ENCODE measurements at places on chromosomes 5 and 9.

DNA sequence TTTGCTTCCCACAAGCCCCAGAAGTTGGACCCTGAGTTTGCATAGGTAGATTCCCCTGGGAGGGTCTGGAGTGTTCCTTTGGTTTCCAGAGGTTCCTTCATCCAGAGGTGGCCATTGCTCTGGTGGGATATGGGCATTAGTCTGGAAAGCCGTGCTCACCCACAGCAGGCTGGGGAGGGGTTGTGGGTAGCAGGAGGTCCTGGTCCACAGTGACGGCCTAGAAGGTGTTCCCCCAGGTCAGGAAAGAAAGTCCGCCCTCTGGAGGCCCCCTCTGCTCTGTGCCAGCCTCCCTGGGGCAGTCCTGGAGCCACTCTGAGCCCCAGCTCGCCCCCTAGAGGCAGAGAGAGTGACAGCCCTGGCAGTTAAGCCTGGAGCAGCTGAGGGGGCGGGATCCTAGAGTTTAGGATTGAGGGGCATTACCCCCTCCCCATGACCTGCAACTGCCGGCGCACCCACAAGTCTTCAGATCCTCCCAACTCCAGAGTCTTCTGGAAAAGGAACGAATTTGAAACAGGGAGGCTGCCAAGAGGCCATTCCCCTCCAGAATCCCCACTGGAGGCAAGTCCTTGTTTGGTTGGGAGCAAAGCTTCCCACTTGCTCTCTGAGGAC is 36.8 kb downstream of the NDST1 start:
- DNase-seq = peak; percentile 38

- DNase-seq = no peak
Measured at GRCh38 chr5:16707168-16707868, 90.5 kb upstream of the RETREG1 start.

DNA sequence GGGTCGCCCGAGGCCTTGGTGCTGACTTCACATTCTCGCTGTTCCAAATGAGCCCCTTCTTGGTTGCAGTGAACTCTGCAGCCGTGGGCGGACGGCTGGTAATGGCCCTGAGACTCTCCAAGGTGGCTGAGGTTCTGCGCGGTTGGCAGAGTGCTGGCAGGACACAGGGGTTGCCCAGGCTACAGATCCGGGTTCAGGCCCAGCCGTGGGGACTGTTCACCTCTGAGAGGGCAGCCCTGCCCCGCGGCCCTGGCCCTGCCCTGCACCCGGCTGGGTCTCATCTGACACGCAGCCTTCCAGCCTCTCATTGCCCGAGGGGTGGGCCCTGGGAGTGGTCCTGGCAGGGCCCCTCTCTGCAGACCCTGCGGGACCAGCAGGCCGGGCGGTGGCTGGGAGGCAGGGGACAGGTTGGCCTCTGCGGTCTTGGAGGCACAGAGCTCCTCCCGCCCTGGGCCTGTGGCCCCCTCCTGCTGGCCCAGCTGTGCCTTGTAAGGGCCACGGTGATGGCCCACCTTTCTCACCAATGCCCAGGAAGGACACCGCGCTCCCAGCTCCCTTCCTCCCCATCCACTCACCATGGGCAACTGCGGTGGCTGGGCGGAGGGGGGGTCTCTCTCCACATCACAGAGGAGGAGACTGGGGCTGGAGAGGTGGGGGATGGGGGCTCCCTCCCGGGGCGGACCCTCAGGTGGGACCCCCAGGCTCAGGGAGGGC is 51.6 kb downstream of the AHRR start:
- no peak for DNase-seq

- DNase-seq = no peak
Measured at GRCh38 chr5:67004730-67005350, 191.8 kb downstream of the CD180 start.

DNA sequence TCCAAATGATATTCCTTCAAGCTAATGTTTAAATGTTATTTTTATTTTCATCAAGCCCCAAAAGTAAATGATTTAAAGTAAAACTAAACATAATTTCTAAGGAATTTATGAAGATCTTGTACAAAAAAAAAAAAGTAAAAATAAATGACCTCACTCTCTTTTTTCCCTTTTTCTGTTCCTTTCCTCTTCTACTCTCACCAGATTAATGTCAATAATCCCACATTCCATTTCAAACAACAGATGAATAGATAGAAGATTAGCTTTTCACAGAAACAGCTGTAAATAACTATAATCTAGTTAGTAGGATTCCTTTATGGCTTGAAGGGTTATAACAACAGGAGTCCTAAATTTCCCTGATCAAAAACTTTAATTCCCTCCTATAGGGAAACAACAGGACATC is 88.1 kb downstream of the EFNA5 start:
- no peak for DNase-seq

DNA sequence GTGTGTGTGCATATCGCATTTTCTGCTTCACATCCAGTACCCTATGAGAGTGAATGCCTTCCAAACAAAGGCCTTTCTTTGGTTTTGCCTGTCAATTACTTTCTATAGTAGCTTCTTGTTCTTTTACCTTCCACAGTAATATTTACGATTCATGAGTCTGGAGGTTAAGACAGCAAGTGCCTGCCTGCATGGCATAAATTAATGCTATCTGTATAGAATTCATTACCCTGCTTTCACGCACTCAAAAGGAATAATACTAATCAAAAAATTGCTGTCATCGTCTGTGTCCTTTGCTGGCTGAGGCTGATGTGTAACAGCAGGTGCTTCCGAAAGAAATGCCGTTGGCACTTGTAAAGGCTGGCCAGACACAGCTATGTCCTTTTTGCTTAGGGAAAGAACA is 1304.4 kb upstream of the CDH6 start:
- no peak for DNase-seq

- DNase-seq = no peak
Measured at GRCh38 chr5:88713818-88714217, 169.2 kb downstream of the MEF2C start.

GRCh38 chr5:96384353-96384752 is 48.7 kb downstream of the PCSK1 start:
- no peak for DNase-seq

- peak; percentile 18 for DNase-seq
Measured at GRCh38 chr5:158812408-158812807, 287.3 kb downstream of the EBF1 start.

- DNase-seq = no peak
Measured at GRCh38 chr5:139903450-139903794, 107.8 kb downstream of the PSD2 start.

DNA sequence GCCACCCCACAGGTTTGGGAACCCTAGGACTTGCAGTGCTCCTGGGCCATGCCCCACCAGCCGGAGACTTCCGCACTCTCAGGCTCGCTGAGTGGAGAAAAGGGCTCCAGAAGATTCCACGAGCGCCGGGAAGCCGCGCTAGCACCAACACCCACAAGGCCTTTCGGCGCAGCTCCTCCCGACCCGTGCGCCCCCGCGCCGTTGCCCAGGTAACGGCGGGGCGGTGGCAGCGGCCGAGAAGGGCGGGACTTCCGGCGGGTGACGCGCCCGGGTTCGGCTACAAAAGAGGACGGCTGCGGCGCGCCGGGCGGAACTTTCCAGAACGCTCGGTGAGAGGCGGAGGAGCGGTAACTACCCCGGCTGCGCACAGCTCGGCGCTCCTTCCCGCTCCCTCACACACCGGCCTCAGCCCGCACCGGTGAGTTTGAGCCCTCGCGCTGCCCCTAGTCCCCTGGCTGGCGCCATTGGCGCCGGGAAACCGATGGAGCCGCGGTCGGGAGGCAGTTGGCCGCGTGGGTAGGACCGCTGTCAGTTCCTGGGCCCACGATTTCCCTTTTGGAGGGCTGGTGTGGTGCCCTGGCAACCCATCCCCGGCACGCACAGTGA is at the start of gene DNAJA1:
Gene DNAJA1 (plus strand): TSS at position 308 of the 606 bp plus-strand sequence. CDS start 1,212 bp downstream, outside the sequence.
- DNase-seq = peak; percentile 93

GRCh38 chr5:166679331-166679730 is 1612.1 kb upstream of the WWC1 start:
- DNase-seq = no peak

GRCh38 chr9:36676778-36677485 is 104.2 kb downstream of the MELK start:
- DNase-seq = no peak

DNA sequence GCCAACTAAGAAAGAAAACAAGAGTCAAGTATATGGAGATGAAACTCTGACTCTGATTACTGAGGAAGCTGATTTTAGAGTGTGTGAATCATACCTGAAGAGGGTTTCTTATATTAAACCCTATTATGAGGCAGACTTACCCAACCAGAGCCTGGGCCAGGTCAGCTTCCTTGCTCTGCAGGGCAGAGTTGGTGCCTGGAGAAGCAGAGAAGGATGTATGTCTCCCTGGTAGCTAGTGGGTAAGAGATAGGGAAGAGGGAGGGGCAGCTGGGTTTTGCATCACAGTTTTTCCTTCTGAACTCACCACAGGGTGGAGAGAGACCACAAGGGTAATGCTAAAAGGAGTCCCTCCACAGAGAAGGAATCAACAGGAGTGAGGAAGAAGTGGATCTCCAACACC is 104.1 kb downstream of the CMYA5 start:
- DNase-seq = no peak

- DNase-seq = no peak
Measured at GRCh38 chr9:12794101-12794799, 19.4 kb downstream of the LURAP1L start.

DNA sequence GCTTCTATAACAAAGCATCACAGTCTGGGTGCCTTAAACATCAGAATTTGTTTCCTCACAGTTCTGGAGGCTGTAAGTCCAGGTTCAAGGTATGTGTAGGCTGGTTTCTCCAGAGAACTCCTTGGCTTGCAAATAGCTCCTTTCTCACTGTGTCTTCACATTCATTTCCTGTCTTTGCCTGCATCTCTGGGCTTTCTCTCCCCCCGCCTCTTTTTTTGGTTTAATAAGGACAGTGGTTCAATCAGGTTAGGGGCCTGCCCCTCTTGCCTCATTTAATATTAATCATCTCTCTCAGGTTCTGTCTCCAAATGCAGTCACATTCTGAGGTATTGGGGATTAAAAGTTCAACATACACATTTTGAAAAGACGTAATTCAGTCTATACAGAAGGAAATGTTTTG is 225.5 kb upstream of the ATP10B start:
- no peak for DNase-seq

DNA sequence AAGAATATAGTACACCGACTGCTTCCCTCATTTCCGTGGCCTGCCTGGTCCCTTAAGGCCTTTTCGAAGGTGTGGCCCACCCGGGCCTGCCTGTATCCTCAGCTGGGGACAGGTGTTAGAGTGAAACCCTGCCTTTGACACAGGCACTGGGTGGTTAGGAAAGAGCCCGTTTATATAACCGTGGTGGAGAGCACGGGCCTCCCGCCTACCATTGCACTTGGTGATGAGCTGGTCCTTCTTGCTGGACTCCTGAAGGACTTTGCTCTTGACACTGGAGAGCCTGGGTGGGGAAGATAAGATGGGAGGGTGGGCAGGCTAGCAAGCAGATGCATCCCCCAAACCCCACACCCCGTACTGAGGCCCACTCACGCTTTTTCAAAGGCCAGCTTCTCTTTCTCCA is 2.3 kb downstream of the SPATA24 start:
- no peak for DNase-seq

DNA sequence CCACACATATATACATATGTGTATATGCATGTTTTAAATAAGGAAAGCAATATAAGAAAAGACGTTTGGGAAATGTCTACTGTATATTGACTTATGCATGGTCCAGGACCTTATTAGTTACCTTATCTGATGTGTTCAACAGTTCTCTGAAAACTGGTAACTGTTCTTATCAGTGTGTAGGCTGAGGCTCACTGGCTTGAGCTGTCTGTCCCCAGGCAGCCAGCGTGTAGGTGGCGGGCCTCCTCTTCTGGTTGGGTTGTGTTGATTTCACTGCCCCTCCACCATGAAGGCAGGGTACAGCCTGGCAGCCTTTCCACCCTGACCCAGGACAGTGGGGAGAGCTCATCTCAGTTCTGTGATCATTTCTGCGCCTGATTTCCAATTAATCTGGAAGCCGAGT is 38.7 kb upstream of the SEMA4D start:
- no peak for DNase-seq

DNA sequence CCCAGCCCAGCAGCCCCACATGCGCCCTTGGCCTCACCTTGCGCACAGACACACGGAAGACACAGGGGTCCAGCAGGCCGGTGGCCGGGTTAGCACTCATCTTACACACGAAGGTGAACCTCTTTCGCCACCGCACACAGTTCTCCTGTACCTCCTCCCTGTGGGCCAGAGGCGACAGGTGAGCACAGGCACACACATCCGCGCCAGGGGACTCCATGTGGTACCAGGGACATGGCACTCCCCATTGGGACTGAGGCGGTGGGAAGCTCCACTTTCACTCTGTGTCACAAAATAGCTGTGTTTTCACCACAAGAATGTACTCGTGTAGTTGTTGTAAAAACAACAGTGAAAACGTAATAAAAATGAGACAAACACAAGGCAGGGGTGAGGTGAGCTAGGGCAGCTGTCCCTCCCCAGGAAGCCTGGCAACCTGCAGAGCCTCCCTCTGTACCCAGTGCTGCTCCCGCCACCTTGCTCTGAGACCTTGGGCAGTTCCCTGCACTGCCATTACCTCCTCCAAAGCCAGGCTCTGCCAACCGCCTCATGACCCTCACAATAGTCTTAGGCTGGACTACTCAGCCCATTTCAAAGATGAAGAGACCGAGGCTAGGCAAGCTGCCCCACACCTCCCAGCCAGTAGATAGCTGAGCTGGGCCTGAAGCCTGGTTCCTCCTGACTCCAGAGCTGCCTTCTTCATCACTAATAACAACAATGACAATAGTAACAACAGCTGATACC is 16.3 kb upstream of the DPM2 start:
- DNase-seq = no peak

DNA sequence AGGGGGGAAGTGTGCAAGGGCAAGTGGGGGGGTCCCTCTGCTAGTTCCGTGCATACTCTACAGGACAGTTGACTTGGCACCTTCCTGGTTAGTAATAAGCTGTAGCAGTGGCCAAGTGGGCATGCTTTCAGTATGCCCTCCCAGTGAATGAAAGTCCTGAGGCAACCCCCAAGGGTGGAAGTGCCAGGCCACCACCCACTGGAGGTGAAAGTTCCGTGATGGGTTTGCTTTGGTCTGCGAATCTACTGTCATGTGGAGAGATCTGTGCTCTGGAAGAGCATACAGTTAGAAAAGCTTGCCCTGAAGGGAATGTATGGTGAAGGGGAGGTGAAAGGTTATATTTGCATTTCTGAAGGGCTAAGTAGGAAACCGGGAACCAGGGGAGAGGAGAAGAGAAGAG is 10.3 kb downstream of the FXN start:
- DNase-seq = no peak

DNA sequence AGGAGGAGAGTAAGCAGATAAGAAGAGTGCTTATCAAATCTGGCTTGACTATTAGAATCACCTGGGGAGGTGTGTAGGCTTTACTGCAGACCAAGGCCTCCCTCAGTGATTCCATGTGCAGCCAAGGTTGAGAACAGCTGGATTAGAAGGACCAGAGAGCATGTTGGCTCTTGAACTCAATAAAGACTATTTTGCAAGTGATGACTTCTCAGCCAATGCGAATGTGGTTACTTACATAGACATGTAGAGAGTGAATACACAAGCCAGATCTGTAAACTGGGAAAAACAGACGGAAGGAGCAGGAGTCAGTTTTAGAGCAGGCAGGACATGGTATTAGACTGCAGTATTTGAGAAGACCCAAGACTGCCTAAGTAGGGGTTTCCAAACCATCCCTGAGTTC is 48.5 kb downstream of the MAMDC2 start:
- no peak for DNase-seq

Data from stimulated activated CD4-positive, alpha-beta T cell treated with anti-CD3 and anti-CD28 coated beads, Interleukin-12 subunit alpha, Interleukin-12 subunit beta, amount 100 ng/mL, for 48 hours (primary cell).